ENCODE measurements at places on chromosomes 7 and 10. TPM values are rescaled to one million over a fixed set of nuclear protein-coding genes. Genes with fewer than 3 reads are reported as not detected.

Gene COL17A1
- 2.6 TPM for total RNA-seq

- peak; percentile 21 for DNase-seq
These were observed 160.0 kb downstream of the SLIT1 start for GRCh38 chr10:97025613-97026242.

GRCh38 chr10:42986633-42987032 lies 90.2 kb upstream of the RET start:
- DNase-seq = no peak

DNA sequence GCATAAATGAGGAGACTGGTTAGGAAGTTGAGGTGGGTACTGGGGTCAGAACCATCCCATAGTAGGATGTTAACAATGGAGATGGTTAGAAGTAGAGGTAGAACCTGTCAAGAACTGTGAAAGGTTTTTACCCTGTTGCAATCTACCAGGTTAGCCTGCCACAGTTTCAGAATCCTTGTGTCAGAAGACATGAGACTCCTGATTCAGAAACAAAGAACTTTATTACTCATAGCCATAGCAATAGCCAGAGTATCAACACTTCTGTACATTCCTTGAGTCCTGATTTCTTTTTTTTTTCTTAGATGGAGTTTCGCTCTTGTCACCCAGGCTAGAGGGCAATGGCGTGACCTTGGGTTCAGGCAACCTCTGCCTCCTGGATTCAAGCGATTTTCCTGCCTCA lies 200.9 kb downstream of the GRM3 start:
- no peak for DNase-seq

DNA sequence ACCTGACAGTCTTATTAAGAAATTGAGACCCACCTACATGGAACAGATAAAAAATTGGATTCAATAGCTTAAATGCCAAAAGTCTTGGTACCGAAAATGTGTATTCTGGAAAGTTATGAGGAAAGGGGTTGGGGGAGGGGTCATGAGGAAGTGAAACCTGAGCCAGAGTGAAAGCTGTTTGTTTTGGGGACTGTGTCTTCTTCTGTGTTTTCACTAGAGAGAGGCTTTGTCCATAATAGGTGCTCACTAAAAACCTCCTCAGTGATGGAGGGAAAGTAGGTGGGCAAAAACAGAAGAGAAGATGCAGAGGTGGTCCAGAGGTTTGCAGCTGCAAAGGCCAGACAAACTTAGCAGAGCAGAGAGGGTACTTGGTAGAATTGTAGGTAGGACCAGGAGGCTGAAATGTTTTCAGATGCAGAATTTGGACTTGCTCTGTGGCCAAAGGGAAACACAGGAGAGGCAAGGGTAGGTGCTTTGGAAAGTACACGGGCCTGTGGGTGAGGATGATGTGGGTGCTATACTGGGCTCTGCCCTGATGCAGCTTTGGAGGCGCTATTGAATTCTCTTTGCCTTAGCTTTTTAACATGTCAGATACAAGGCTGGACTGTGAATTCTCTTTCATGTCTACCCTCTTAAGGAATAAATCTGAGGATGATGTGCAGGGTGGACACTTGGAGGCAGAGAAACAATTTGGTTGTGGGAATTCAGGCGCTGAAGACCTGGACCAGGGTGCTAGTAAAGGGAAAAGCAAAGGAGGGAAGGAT lies 254.6 kb downstream of the PTEN start:
- no peak for DNase-seq

DNA sequence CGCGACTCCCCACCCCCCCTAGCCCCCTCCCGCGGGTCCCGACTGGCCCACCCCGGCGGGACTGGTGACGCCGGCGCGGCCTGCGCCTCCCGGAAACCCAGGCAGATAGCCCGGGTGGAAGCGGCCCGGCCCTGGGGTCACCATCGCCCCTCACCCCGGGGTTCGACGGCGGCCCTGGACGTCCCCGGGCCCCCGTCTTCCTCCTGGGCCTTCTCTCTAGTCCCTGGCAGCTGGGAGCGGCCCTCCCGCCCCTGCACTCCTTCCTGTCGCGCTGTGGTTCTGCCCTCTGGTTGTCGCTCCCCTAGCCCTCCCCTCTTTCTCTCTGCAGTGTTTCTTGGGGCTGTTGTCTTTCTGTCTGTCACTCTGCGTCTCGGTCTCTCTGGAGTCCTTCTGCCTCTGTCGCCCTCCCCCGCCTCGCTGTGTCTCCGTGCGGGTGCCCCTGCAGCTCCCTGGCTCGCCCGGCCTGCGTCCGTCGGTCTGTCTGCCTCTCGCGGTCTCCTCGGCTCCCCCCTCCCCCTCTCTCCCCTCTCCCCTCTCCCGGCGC lies 90.5 kb upstream of the PAX2 start:
- no peak for DNase-seq
